ENCODE measurements at places on chromosomes 2 and 18.

DNA sequence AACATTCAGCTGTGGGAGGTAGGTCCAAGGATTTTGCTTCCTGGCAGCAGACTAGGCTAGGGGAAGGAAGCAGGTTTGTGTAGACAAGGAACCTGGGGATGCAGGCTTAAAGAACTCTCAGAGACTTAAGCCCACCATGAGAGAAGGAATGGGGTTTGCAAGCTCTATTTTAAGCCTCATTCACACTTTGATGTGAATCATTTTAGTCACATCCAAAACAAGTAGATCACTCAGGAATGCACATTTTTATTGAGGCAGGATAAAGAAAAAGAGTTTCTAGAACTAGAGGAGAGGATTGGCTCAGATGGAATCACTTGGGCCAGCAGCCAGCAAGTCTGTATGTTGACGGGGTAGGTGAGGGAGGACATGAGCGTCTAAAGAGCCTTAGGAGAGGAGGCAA is 3.3 kb upstream of the NAPG start:
- DNase-seq, result no peak

DNA sequence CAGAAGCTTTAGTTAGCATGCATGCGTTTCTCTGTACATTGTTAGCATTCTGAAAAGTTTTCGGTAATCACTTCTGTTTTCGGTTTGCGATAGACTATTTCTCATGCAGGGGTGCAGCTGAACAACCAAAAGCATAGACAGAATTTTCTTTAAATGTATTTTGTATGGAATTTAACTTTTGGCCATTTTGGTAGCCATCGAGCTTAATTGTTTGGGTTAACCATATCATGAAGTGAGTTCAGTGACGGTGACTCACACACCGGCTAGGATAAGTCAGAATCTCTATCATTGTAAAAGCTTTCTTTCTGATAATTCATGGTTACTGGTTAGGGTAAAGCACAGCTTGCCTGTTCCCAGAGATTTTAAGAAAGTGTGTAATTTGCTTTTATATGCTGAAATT is 107.2 kb downstream of the CD226 start:
- DNase-seq, result no peak

- no peak for DNase-seq
These were observed 226.9 kb upstream of the THSD7B start for GRCh38 chr2:136538489-136538888.

DNA sequence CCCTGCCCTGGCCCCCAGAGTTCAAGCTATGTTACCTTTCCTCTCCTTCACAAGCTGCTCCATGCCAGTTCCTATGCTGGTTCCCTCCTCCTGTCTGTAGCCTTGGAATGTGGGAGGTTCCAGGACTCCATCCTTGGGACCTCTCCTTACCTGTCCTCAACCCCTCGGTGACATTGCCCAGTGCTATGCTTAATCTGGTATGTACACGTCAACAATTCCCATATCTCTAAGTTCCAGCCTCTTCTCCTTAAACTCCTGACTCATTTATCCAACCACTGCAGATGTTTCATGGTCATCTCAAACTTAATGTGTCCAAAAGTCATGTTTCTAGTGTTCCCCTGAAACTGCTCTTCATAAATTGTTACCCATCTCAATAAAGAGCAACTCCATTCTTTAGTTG is 160.8 kb downstream of the TNS1 start:
- no peak for DNase-seq

DNA sequence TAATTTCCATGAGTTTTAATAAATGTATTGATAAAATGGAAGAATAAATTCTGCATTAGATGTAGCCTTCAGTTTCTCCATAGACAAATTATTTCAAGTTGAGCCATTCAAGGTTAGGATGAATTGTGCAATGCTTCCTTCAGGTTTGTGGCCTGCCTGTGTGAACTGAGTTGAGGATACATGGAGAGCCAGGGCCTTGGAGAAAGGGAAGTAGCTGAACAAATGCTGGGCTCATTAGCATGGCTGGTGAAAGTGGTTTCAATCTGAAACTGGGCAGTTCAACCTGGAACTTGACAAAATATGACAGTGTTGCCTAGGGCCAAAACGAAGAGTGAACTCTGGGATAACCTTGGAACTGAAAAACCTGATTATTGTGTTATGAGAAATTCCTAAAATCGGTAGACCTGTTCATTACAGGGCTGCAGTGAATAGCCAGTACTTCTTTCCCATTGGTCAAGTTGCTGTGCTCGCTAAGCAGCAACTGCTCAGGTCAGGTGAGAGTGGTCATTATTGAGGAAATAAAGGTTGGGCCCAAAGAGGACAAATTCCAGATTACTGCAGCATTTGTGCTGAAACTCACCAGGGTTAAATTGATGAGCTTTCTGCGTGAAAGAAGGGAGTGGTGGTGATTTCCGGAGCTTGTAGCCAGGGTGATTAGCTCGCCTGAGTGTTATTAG is 12.7 kb downstream of the INPP1 start:
- no peak for DNase-seq

DNA sequence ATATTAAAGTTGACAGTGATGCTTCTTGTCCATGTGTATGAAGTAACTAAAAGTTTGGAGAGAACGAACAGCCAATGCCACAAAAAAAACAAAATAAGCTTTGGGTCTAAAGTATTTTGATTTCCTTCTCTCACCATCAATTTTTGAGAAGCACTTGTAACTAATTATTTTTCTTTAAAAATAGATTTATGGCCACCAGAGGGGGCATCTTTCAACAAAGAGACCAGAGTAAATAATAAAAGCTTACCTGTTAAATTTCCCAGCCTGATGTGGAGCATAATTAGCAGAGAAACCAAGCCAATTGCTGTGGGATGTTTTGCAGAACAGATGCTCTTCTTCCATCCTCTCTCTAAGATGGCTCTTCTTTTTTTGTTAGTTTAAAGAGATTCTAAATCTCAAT is 29.0 kb downstream of the LINC00305 start:
- no peak for DNase-seq

- no peak for DNase-seq
These were observed 8.4 kb upstream of the VAPA start for GRCh38 chr18:9905401-9905922.

GRCh38 chr2:43848214-43848613 is 9.4 kb downstream of the ABCG8 start:
- DNase-seq, result no peak

GRCh38 chr2:146978577-146979555 is 866.0 kb upstream of the ACVR2A start:
- DNase-seq, result no peak

DNA sequence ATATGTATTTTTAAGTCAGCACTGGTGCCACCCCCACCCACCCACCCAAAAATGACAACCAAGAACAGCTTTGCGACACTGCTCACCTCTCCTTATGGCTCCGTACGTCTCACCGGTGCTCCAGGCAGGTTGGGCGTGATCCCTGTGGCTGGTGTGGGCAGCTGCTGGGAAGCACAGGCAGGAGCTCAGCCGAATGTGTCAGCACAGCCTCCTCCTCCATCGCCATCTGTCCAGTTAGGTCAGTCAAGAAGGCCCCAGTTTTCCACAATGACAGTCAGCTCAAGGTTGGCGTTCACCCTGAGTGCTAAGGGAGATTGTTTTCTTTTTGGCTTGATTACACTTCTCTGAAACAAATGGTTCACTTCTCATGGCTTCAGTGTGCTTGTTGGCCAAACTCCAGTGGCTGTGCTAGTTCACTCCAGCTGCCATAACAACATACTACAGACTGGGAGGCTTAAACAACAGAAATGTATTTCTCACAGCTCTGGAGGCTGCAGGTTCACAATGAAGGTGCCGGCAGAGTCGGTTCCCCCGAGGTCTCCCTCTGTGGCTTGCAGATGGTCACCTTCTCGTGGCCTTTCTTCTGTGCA is 30.2 kb downstream of the AMER3 start:
- no peak for DNase-seq

GRCh38 chr2:45674035-45674816 is 22.8 kb downstream of the PRKCE start:
- no peak for DNase-seq

DNA sequence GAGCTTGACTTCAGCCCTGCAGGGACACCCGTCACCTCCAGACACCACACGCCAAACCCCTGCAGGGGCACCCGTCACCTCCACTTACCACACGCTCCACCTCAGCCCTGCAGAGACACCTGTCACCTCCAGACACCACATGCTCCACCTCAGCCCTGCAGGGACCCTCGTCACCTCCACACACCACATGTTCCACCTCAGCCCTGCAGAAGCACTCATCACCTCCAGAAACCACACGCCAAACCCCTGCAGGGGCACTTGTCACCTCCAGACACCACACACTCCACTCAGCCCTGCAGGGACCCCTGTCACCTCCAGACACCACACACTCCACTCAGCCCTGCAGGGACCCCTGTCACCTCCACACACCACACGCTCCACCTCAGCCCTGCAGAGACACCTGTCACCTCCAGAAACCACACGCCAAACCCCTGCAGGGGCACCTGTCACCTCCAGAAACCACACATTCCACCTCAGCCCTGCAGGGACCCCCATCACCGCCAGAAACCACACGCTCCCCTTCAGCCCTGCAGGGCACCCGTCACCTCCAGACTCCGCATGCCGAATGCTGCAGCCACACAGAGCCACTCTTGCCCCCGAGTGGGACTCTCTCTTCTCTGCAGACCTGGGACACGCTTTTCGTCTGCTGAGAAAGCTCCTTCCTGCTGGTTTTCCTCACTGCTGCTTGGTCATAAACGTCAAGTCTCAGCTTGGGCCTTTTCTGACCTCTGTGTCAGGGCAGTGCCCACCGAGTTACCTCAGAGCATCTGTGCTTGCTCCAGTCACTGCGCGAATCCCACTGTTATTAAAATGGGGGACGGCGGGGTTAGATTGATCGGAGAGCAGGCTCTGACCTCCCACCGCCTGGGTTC is 77.5 kb upstream of the SALL3 start:
- DNase-seq, result no peak

GRCh38 chr2:10837298-10838266 is 25.0 kb upstream of the PDIA6 start:
- no peak for DNase-seq

GRCh38 chr2:68466361-68466777 is 725 bp downstream of the FBXO48 start:
- no peak for DNase-seq

GRCh38 chr2:41914936-41915335 is 132.9 kb upstream of the PKDCC start:
- DNase-seq, result no peak

DNA sequence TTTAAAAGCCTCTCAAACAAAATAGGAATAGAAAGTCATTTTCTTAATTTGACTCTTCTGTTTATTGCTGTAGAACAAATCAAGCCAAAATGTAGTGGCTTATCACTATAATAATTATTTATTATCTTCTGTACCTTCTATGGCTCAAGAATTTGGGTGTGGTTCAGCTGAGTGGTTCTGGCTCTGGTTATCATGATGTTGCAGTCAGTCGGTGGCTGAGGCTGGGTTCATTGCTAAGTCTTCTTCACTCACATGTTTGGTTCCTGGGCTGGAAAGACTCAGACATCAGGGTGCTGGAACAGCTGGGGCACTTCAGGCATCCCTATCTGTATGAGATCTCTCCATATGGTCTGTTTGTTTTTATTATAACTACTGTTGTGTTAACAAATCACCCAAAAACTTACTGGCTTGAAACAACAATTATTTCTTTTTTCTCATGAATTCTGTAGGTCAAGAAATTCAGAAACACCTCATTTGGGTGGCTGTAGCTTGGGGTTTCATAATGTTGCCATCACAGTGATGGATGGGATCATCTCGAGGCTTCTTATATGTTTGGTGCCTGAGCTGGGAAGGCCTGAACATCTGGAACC is 242.6 kb upstream of the FBXO11 start:
- no peak for DNase-seq

DNA sequence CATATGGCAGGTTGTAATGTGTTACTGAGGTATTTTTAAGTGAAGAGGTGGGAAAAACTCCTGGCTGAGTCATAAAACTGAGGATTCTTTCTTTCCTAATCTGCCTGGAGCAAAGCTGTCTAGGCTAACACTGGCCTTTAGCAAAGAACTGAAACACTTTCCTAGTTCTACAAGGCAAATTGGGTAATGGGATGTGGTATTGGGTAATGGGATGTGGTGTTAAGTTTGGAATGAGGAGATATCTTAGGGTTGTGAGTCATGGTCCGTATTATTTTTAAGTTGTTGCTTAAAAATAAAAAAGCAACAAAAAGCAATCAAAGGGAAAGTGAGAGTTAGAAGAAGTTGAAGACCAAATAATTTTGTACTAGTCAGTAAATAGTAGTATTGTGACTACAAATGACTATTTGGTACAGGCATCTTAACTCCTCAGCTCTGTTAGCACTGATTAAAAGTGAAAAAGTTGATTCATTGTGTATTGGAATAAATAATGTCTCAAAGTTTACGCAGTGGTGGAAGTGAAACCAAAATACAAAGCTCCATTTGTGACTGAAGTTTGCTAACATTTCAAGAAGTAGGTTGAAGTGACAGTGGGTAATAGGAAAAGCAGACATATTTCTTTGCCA is 216.8 kb downstream of the CAMKMT start:
- peak; percentile 6 for DNase-seq

DNA sequence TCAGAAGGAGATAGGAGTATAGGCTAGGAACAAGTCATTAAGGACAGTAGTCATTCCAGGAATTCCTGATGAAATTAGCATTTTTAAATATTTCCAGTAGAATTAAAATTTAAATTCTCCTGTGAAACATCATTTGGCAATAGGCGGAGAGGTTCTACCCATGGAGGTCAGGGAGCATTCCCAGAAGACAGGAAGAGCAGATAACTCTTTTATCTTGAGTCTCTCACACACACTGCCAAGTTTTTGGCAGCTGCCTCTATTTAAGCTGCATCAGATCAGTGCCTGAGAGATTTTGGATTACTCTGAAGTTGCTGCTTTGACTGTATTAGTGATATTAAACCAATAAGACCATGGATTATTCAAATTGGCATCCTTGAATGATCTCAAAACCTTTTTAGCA is 714.7 kb downstream of the EPHA4 start:
- no peak for DNase-seq

GRCh38 chr2:144518748-144519596 is 947 bp downstream of the ZEB2 start:
- DNase-seq, result no peak

GRCh38 chr18:63162271-63163014 is 157.1 kb downstream of the BCL2 start:
- no peak for DNase-seq

DNA sequence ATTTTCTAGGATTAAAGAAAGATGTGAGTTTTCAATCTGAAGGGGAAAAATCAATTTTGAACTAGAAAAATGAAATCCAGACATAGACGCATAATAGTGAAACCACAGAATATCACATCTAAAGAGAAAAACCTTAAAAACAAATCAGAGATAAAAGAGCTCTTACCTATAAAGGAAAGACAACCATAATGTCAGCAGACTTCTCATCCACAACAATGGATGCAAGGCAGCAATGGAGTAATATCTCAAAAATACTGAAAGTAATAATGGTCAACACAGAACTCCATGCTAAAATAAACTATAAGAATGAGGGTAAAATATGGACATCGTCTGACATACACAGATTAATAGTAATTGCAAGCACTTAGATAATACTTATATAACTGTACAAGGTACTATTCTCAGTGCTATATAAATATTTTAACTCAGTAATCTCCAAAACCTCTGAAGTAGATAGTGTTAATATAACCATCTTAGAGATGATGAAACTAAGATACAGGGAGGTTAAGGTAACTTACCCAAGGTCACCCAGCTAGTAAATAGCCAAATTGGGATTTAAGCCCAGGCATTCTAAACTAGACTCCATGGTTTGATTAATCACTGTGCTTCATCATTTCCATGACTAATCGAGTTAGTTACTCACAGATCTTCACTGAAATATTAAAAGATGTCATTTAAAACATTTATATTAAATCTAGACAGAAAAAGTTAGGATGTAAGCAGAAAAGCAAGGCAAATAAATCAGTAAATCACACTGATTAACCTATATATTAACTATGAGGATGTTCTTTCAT is 89.4 kb upstream of the SPTBN1 start:
- no peak for DNase-seq
